ENCODE measurements at places on chromosomes 6 and 20.

DNA sequence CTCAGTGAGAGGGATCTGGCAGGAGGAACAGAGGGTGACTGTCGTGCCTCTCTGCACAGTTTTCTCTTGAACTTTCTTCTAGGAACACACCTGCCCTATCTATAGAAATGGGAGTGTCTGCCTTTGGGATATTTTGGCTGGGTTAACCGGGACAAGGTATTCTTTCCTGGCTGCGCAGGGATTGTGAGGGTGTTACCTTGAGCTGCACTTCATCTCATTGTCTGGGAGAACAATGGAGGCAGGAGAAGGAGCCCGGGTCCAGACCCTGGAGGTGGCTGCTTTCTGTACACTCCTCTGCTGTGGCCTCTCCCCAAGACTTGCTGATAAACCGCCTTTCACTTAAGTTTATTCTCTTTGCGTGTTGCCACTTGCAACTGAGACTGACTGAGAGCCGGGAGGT lies 192.8 kb downstream of the TBXT start:
- no peak for DNase-seq

- no peak for DNase-seq
Measured at GRCh38 chr6:71383476-71383875, 94.9 kb downstream of the OGFRL1 start.

GRCh38 chr20:611843-612185 lies 1.7 kb upstream of the TCF15 start:
- no peak for DNase-seq

- DNase-seq = no peak
Measured at GRCh38 chr6:105313211-105313610, 89.7 kb downstream of the PREP start.
